ENCODE measurements at places on chromosomes 6 and 20.

- DNase-seq, result no peak
Observed at GRCh38 chr6:31419842-31420241, 16.4 kb downstream of the MICA start.

- no peak for DNase-seq
Observed at GRCh38 chr20:41178495-41178894, 41.2 kb downstream of the PLCG1 start.

DNA sequence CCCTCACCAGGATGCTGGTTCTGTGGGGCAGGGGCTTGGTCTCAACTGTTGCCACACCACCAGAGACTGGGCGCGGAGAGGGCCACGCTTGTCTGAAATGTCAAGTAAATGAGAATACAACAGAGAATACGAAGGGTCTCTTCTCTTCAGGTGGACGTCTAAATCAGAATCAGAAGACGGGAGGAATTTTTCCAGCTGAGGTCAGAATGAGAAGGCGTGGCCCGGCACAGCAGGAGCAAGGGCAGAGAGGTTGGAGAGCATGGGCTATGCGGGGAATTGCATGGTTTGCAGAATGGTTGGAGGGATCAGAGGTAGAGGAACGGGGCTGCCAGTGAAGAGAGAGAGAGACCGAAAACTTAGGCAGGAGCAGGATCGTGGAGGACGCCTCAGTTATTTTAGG lies 337.9 kb downstream of the QKI start:
- DNase-seq, result no peak

DNA sequence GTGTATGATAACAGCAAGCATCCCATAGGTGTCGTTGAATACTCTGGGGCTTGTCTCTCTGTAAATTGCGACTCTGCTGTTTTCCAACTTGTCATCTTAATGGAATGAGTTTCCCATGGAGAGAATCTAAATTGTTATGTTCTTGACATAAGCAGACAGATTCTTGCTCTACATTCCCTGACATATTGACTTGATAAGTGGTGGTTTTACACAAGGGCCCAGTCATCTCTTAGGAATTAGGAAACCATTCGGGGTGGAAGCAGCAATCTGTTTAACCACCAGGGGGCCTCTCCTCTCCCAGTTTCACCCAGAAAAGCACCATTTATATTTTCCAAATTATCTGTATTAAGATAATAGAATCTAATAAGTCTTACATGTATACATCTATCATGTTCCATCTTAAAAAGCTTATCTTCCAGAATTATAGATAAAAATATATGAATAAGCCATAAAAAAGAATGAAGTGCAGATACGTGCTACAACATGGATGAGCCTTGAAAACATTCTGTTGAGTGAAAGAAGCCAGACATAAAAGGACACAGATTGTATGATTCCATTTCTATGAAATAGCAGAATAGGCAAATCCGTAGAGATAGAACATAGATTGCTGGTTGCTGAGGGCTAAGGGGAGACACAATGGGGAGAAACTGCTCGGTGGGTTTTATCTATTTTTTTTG lies 23.1 kb upstream of the MROH8 start:
- DNase-seq, result no peak

DNA sequence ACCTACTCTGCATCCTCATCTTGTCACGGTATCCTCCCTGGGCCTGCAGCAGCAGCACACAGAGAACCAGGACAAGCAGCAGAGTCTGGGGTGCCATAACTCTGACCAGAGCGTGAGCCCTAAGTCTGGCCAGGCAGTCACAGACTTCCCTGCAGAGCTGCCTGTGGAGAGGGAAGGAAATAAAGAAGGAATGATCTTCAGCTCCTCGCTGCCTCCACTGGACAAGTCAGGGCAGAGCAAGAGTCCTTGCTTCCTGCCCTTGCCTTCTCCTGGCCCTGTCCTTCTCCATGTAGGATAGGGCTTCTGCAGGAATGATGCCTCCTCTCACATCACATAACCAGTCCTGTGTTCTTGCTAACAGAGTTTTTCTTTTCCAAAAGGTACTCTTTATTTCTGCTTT lies 15.9 kb upstream of the WFDC11 start:
- DNase-seq, result no peak

DNA sequence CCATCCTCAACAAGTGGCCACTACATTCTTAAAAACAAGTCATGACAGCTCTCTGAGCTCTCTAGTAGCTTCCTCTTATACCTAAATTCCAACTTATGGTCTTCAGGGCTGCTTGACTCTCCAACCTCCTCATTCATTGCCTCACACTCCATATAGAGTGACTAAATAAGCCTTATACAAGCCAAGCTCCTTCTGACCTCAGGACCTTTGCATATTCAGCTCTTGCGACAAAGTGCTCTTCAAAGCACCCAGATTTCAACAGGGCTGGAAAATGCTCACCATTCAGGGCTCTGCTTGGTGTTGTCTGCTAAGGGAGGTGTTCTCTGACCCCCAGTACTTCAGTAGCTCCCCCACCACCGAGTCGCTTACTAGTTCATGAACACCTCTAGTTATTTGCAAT lies 3.7 kb downstream of the TREML2 start:
- DNase-seq, result no peak

Measured in stimulated activated CD4-positive, alpha-beta T cell treated with anti-CD3 and anti-CD28 coated beads, Interleukin-1b, Interleukin-23, amount 100 ng/mL, for 1 hour (primary cell).